LHCN-M2 (cell line): ENCODE measurements at places on chromosomes 7 and 10. TPM values are rescaled to one million over a fixed set of nuclear protein-coding genes. Genes with fewer than 3 reads are reported as not detected.

- no peak for DNase-seq
These were observed 211.1 kb downstream of the GALNT17 start for GRCh38 chr7:71343039-71343438.

DNA sequence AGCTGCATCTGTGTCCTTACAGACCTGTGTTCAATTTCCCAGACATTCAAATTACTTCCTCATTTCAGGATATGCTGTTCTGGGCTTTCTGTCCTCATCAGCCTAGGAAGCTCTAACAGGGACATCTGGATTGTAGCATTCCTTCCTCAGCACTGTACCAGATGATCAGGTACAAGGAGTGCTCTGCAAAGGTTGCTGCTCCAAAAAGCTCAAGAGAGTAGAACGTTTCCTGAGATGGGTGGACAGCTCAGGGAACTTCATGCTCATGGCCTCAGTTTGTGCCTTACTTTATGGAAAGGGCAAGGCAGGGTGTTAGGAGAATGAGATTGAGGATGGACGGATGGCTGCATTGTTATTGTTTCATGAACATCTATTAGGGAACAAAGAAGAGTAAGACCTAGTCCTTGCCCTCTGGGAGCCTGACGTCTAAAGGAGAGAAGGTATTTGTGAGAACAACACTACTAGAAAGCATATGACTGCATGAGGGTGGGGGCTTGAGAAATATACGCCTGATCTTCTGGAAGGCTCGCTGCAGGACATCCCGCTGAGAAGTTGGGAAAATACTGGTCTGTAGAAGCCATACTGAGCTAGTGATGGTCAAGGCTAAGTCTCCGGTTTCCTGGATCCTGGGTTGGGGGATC, 10.5 kb upstream of the ZNF212 start:
- no peak for DNase-seq

- peak; percentile 72 for DNase-seq
These were observed 253.2 kb downstream of the BMPER start for GRCh38 chr7:34158368-34159153.

Gene PSD
- total RNA-seq: 0.46 TPM in 1 of 2 replicates, not detected in the other

DNA sequence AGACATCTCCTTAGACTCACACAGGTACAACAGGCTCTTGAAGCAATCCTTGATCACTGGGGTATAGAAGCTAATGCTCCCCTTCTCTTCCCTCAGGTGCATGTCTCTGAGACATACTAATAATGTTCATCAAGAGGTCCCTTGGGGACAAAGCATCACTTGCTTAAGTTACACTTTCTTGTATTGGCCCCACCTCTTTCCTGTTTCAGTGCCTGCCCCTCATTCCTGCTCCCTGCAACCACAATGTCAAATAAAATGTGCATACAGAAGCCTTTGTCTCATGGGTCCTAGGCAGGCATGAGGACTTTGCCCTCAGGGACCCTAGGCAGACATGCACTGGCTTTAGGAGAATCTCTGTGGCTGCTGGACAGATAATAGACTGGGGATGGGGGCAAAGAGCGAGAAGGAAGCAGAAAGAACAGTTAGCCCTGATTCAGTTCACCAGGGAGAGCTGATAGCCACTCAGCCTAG, 175.0 kb upstream of the NPY start:
- DNase-seq: no peak

- DNase-seq: peak; percentile 48
These were observed at the start of gene BICC1 for GRCh38 chr10:58512491-58513187. Gene BICC1 (plus strand): TSS chr10:58512872. CDS start chr10:58513144, 272 bp downstream.

- DNase-seq: no peak
These were observed 818.0 kb downstream of the PHTF2 start for GRCh38 chr7:78616539-78616938.

Gene PDE6C
- total RNA-seq: not detected in 2 replicates

DNA sequence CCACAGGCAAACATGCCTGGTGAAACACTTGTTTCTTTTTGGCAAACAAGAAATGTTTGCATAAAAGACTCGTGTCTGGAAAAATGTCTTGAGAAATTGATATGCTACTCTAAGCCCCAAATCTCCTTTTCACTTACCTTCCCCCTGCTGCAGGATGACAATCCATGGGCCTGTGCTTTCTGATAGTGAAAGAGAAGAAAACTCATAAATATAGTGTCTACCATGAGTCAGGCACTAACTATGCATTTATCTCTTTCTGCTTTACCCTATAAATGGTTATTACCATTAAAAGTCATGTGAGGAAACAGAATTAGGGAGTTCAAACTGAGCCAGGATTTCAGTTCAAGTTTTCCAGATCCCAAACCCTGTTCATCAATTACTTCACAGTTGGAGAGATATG, 6.6 kb upstream of the TARP start:
- no peak for DNase-seq
